ENCODE measurements at places on chromosomes 1 and 21.

- no peak for DNase-seq
Observed at GRCh38 chr1:163337631-163338030, 15.9 kb downstream of the NUF2 start.

GRCh38 chr1:24317081-24317480 lies 2.1 kb upstream of the GRHL3 start:
- no peak for DNase-seq

GRCh38 chr1:229514578-229515275 lies 6.6 kb upstream of the NUP133 start:
- DNase-seq: peak; percentile 78

- DNase-seq: no peak
Observed at GRCh38 chr1:205613854-205614412, 17.9 kb downstream of the ELK4 start.

DNA sequence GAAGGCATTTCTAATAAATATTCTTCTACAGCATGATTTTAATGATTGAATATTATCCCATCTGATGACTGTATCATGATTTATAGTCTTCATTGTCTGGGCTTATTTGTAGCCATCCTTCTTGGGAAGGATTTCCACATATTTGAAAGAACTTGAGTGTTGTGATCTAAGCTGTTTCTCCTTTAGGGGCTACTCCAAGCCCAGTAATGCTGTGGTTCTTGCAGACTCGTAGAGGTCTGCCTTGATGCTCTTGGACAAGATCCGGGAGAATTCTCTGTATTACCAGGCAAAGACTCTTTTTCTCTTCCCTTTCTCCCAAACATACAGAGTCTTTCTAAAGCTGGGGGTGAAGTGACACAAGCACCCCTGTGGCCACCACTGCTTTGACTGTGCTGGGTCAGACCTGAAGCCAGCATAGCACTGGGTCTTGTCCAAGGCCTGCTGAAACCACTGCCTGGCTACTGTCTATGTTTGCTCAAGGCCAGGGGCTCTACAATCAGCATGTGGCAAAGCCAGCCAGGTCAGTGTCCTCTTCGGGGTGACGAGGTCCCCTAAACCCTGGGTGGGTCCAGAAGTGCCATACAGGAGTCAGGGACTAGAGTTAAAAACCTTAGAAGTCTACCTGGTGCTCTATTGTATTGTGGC lies 107.4 kb downstream of the GIPC2 start:
- DNase-seq: no peak

DNA sequence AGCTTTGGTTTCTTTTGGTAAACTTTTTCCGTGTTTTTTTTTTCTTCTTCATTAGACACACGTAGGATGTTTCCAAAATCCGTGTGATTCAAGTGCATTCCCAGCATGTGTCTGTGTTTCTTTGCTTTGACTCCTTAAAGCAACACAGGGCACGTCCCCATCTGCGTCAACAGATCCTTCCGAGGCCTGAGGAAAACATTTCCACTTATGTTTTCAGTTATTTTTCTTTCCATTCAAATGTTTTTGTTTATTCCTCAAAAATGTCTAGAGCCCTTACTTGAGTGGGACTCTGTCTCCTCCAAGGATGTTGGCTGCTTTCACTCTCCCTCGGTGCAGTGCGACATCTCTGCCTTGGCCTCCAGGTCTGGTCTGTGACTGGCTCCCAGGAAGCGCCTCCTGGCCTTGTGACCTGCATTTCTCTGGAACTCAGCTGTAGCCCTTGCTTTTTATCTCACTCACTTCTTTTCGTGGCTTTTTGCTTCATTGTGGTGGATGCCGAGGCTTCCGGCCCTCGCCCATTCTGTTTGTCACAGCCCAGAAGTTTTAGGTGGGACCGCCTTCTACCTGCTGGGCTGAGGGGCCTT lies 31.3 kb upstream of the SLC19A1 start:
- DNase-seq: no peak

DNA sequence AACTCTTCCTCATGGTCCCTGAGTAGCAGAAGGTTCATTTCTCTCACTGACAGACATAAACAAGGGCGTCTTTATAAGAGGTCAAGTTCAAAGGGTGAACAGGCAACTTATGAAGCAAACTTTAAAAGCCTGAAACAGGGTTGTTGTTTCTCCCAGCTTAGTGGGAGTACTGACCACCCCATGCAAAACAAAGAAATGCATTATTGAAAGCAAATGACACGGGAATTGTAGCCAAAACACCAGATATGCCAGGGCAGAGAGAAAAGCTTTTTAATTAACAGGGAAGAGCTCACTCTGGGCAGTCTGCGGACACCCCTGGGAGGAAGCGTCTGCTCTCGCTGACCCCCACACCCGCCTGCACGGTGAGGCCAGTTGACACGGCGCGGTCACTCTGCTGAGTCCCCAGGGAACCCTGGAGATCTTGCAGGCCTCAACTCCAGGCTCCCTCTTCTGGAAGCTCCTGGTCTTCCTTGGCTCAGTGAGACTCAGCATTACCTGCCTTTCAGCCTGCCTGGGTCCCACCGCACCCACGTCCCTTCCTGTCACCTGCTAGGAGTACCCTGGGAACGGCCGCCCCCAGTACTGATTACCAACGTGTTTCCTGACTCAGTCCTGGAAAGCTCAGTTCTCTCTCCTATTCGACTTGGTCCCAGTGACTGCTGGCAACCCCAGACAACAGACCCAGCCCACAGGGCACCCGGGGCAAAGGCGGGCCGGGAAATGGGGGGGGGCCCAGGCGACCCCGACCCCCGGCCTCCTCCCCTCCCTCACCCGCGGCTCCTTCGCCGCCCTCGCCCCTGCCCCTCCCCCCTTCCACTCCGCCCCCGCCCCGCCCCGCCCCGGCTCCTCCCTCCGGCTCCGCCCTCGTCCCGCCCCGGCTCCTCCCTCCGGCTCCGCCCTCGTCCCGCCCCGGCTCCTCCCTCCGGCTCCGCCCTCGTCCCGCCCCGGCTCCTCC lies 972 bp downstream of the CFAP410 start:
- DNase-seq: peak; percentile 82

DNA sequence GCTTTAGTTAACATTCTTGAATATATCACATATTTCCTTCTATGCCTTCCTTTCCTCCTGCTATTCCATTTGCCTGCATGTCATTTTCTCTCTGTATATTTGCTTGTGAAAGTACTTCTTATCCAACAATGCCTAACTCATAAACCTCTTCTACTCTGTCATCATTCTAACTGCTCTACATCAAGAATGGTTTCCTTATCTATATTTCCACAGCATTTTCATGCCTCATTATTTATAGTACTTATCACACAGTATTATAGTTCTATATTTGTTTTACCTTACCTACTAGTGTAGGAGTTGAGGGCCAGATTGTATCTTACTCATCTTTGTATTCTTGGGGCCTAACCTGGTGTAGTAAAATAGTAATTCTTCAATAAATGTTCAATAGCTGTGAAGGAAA lies 91.5 kb downstream of the ZMYM4 start:
- no peak for DNase-seq

- DNase-seq: no peak
Observed at GRCh38 chr1:118535901-118536300, 350.9 kb upstream of the SPAG17 start.

GRCh38 chr1:34115233-34115632 lies 49.8 kb downstream of the CSMD2 start:
- no peak for DNase-seq

GRCh38 chr21:35840197-35840799 lies 220.0 kb downstream of the SETD4 start:
- peak; percentile 40 for DNase-seq

DNA sequence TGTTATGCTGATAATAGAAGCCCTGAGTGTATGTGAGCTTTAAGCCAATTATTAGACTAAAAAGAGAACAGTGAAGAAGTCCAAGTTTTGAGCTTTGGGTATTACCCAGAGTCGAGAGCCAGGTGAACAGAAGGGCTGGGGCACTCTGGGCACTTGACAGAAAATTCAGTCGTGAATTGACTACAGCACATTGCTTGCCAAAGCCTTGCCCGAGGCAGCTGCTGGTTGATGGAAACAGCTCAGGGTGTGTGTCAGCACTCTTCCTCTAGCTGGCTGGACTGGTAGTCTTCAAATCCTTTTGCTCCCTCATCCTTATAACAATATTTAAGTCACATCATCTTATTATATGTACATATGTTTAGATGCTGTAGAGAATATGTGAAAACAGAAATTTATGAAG lies 21.3 kb downstream of the PDE4B start:
- peak; percentile 16 for DNase-seq

- DNase-seq: no peak
Observed at GRCh38 chr1:215607412-215607811, 40.3 kb downstream of the KCTD3 start.

DNA sequence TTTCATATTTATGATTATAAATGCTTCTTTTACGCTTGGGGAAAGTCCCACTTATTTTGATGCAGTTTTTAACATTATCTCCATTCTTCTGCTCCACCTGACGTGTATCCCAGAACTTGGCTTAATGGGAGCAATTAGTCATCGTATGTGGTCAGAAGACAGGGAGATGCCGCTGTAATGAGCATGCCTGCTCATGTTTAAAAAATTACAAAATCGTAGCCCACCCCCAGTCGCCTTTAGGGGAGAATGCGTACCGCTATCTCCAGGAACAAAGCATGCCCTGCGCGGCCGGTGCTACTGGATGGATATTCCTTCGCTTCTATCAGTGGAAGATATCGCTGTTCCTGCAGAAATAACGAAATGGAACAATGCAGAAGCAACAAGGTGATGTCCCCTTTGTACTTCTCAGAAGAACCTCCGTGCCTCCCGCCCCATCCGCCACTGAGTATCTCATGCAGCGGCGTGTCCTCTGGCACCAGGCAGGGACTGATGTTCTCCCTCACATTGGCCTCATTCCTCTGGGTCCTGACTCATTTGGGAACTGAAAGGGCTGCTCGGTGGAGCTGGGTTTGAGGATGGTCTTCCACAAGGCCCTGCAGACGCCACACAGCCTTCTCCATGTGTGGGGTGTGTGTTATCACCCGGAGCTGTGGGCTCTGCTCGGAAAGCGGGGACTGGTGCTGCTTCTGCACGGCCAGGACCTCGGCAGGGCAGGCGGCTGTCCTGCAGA lies 116.3 kb upstream of the COL6A1 start:
- DNase-seq: no peak

DNA sequence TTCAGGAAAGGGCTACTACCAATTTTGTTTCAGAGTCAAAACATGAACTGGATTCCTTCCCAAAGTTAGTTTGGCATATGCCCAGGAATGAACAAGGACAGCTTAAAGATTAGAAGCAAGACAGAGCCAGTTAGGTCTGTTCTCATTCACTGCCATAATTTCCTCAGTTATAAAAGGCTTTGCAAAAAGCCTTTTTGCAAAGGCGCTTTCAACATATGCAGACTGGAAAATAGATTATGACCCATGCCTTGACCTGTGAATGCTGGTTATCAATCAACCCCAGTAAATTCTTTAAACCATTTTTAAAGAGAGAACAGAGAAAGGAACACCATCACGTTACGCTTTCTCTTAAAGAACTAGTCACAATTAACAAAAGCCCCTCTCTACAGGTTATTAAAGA lies 1.7 kb upstream of the FRRS1 start:
- no peak for DNase-seq

- DNase-seq: no peak
Observed at GRCh38 chr1:208595745-208596144, 351.6 kb upstream of the PLXNA2 start.

DNA sequence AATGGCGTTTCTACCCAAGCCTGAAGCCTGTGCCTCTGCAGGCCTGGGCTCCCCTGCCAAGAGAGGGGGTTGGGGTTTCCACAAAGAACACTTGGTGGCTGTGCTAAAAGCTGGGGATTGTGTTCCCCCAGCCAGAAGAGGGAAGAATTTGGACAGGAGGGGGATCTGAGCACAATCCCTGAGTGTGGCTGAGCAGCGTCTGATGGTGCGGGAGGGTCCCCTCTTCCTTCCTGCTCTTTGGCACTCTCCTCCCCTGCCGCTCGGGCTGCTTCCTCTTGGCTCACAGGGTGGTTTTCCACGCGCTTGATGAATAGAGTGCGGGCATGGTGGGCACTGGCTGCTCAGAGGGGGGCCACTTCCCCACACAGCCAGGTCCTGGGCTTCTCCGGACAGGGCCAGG lies 3.7 kb downstream of the GPR37L1 start:
- no peak for DNase-seq

DNA sequence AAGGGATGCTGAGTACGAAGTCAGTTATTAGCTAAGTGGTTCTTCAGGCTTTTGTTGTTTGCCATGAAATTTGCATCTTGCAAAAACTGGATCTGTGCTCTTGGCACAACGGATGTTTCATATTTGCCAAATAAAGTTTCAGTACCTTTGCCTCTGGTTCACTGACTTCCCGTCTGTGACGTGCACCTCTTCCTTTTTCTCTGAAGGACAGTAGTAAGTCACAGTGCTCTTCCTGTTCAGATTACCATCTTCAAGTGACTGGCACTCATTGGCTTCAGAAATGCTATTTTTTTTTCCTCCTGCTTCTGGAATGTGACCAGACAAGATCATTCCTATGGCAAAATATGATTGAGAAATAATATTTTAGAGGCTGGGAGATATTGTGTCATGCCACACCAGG lies 75.9 kb upstream of the GREM2 start:
- no peak for DNase-seq

- DNase-seq: no peak
Observed at GRCh38 chr1:106721790-106722189, 334.7 kb upstream of the PRMT6 start.

- DNase-seq: no peak
Observed at GRCh38 chr1:214826619-214827018, 223.6 kb downstream of the CENPF start.

DNA sequence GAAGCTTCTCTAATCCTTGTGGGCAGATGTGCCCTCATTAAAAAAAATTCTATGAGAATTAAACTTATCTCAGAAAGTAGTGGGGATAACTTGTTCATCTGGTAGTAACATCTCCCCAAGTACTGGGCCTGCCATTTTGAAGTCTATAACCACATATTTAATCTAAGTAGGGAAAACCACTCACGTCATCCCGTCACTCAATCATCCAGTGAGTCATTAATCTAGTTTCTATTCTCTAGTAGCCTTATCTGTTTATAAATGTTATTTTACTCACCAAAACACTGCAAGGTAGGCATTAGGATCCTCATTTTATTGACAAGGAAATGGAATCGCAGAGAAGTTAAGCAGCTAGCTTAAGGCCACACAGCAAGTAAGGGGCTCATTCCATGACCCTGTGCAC lies 221.9 kb downstream of the ATG4C start:
- no peak for DNase-seq

DNA sequence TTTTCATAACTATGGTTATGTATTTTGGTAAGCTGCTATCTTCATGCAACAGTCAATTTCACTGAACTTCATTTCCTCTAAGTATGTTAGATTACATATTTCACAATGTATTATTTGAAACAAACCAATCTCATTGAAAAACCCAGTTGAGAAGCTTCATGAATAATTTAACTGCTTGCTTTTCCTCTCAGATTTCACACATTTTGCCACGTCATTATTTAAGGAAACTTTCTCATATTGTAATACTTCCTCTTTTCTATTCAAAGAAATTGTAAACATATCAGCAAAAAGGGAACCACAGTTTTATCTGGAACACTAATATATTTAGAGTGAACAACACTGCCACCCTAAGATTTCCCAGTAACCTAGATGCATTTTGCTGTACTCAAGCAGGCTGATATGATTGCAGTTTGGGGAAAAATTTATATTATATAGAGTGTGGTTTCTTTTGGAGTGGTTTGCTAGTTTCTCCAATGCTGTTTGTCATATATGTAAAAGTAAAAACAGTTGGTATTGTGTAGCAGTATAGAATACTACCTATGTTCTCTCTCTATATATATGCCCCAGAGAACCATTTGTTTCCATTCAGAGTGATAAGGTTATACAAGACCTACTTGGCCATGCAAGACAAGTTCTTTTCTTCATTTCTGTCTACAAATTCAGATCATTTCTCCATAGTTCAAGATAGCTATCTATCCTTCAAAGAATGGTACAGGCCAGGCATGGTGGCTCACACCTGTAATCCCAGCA lies 28.4 kb upstream of the AHCTF1 start:
- no peak for DNase-seq

Measured in D341Med (cell line).